ENCODE measurements at places on chromosomes 6 and 20.

DNA sequence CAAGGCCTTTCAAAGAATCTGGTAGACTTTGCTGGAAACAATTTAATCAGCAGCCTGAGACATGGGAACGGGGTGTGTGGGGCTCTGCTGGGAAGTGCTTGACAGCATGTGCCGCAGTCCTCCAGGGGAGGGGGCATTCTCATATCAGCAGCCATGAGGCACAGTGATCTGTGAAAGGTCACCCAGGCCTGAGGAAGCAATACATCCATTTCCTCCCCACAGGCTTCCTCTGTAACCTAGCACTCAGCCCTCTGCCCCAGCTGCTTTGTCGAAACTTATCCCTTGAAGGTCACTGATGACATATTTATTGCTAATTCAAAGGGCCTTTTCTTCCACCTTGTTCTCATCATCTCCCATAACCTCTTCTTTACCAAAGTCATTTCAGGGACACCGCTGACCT is 103.3 kb downstream of the TNFAIP3 start:
- no peak for DNase-seq

DNA sequence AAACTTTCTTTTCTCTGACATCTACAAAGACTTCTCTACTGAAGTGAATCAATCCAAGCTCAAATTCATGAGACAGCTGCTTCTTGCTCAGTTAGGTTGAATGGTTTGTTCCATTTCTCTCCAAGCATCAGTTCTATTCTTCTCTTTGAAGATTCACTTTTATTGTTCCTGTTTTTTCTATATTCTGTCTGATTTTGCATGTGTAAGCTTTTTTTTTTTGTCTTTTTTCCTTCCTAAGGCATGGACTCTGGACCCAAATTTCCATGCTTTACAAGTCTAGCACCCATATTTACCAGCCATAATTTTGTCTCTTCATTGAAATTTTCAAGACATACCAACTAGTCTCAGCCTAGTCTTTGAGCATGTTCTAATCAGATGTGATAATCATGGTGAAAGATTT is 25.9 kb upstream of the STXBP5 start:
- no peak for DNase-seq

GRCh38 chr6:119299694-119300093 is 49.9 kb downstream of the MAN1A1 start:
- no peak for DNase-seq

DNA sequence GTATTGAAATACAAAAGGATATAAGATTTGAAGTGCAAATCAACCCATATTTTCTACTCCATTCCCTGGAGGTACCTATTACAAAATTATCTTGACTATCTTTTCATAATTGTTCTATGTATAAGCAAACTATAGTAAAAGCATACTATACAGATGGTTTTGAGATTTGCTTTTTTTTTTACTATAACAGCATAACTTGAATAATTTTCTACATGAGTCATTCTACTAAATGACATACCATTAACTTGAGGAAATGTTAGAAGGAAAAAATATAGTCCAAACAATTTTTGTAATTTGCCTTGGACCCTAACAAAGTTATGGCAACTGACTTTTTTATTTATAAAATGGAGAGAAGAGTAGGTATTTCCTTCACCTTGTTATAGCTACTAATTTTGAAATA is 472.7 kb downstream of the PKHD1 start:
- no peak for DNase-seq

GRCh38 chr6:165545806-165546205 is 117.2 kb downstream of the PDE10A start:
- DNase-seq, result no peak

- DNase-seq, result no peak
Measured at GRCh38 chr6:160128125-160128683, 6.6 kb downstream of the SLC22A1 start.

GRCh38 chr20:14830899-14831298 is 493.5 kb upstream of the FLRT3 start:
- no peak for DNase-seq

DNA sequence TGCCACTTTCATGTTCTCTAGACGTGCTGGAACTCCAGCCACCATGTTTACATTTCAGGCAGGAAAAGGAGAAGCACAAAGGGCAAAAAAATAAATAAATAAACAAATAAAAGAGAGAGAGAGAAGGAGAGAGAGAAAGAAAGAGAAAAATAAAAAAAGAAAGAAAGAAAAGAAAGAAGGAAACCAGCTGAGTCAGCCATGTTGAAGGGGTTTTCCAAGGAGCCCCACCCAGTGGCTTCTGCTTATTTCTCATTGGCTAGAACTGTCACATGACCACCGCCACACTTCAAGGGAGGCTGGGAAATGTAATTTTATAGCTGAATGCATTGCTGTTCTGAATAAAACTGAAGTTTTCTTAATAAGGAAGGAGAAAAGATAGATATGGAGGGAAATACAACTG is 71.1 kb downstream of the BFSP1 start:
- DNase-seq, result no peak

- DNase-seq, result no peak
Measured at GRCh38 chr6:162237331-162237730, 490.2 kb downstream of the PRKN start.

DNA sequence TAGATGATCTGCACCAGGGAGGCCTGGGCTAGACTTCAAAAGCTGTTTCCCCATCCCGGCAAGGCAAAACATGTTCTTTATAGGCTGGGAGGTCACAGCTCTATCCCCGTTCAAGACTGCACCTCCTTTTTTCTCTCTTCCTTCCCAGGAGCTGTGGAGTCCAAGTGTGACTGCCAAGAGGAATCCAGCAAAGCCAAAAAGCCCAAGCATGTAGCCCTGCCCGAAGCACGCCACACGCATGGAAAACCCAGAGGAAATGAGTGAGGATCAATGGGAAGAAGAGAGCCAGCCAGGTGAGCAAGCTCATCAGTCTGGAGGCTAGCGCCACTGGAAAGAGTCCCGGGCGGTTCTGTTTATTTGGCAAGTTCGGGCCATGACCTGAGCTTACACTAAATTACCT is 240.4 kb downstream of the PRL start:
- DNase-seq, result no peak

- DNase-seq, result no peak
Measured at GRCh38 chr6:144549837-144550747, 265.0 kb downstream of the UTRN start.

DNA sequence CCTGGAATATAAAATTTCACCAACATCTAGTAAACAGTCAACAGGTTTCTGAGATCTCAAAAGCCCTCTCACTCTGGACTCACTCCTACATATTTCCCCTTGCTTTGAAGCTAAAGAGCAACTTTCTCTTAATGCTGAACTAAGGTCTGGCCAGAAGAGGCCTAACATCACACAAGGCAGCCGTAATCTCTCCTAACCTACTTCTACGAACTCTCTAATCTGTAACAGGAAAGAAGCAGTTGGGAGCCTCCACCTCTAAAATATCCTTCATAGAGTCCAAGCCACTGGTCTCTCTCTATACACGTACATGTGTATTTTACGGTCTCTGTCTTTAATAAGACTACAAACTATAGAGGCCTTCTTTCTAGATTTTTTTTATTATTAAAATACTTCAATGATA is 72.0 kb downstream of the REV3L start:
- no peak for DNase-seq

GRCh38 chr20:64210656-64211369 is 44.7 kb upstream of the PCMTD2 start:
- no peak for DNase-seq

- no peak for DNase-seq
Measured at GRCh38 chr6:40038626-40039025, 104.4 kb upstream of the MOCS1 start.

DNA sequence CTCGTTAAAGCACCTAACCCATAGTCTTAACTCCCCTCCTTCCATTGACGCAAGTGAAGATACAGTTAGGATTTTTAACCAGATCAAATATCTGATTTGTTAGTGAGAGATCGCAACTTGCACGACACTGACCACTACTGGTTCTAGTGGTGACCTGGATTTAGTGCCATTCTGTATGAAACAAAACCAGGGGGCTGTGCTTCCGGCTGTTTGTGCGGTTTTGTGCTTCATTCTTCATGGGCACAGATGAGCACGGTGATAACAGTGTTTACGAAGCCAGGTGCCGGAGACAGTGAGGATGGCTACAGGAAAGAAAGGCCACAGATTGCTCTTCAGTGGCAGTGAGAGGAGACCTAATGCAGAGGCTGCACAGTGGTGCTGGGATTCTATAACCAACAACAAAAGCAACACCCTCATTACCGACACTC is 75.5 kb downstream of the NOL4L start:
- no peak for DNase-seq

DNA sequence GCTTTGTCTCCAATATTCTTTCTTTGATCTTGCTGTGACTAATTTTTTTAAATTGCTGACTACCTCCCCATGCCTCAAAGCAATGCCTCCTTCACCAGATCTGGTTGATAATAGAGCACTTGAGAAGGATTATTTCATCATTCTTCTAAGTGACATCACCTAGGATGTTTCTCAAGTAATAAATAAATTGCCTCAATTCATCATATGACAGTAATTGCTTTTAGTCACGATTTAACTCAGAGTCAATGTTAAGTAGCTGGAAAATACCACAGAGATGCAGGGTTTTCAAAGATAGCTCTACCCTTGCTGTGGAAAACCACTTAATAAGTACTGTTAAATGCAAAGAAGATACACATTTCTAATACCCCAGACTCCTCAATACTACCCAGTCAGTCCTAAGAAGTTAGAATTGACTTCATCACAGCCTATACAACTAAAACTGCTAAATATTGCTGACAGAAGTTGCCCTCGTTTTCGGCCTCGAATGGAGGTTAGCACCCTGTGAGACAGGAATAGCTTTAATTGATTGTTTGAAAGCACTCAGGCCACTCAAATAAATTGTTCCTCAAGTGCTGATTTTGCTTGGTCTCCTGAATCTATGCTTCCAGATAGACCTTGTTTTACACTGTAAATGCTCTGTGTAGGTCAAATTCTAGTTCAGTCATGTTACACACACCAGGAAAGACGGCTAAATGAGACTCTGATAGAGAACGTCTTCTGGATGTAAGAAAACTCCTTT is 640.6 kb upstream of the CHD6 start:
- no peak for DNase-seq

GRCh38 chr6:42349753-42350511 is 101.8 kb downstream of the TRERF1 start:
- DNase-seq, result no peak

- no peak for DNase-seq
Measured at GRCh38 chr6:119713903-119714302, 364.3 kb upstream of the MAN1A1 start.

- DNase-seq, result no peak
Measured at GRCh38 chr6:130500693-130501092, 134.9 kb downstream of the TMEM200A start.

DNA sequence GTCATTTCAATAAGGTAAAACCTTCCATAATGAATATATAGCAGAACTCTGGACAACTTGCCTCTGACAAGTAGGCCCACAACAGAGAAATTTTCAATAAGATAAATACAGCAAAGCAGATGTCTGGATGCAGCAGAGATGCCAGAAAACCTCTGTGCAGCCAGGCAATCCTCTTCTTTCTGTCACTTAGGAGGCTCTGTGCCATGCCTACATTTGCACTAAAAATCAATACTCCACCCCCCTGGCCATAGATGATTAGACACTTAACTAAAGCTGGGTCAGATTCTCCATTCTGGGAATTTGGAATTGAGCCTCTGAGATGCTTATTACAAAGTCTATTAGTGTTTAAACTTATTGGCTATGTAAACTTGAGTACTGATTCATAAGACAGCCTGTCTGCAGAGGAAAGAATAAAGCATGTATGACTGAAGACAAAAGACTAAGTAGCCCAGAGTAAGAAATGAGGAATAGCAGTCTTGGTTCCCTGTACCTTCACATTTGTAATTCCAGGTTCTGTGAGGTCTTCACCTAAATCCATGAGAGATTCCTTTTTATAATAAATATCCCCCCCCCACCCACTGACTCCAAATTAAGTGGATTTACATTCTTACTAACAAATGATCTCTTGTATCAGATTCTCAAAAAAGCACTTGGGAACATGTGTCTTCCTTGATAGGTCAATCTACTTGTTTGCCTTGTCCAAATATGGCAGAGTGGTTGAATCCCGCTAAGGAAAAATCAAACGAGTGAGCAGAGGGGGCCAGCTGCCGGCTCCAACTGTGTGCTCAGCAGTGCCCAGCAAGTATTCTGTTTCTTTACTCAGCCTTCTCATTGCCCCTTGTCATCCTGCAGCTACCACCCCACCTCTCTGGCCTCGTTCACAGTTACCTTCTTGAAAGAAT is 20.4 kb downstream of the MAN1A1 start:
- DNase-seq, result no peak

- DNase-seq, result peak; percentile 88
Measured at GRCh38 chr6:79777713-79778579, 146.8 kb downstream of the SH3BGRL2 start.

DNA sequence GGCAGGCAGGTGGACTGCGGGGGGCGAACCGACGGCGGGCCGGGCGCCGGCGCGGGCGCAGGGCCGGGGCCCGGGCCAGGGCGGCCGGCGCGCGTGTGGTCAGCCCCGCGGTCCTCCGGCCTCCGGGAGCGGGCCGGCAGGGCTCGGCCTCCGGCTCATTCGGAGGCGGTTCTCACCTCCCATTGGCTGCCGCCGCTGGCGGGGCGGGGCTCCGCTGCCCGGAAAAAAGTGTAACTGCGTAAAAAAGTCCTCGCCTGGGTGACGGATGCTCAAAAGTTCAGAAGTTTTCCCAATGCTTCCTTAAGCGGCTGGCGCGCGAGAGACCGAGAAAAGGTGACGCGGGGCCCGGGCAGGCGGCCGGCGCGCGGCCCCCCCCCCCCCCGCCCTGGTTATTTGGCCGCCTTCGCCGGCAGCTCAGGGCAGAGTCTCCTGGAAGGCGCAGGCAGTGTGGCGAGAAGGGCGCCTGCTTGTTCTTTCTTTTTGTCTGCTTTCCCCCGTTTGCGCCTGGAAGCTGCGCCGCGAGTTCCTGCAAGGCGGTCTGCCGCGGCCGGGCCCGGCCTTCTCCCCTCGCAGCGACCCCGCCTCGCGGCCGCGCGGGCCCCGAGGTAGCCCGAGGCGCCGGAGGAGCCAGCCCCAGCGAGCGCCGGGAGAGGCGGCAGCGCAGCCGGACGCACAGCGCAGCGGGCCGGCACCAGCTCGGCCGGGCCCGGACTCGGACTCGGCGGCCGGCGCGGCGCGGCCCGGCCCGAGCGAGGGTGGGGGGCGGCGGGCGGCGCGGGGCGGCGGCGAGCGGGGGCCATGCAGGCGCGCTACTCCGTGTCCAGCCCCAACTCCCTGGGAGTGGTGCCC is at the start of gene FOXC1:
TSS of gene FOXC1 (plus strand) at position 268 of the 849 bp plus-strand sequence. CDS start at position 799, 531 bp downstream.
- peak; percentile 88 for DNase-seq
